ENCODE measurements at places on chromosomes 4 and X.

GRCh38 chrX:74523224-74523623 lies 91.2 kb downstream of the RLIM start:
- DNase-seq = no peak

GRCh38 chrX:103823591-103823990 lies 8.5 kb downstream of the RAB9B start:
- DNase-seq = no peak

- no peak for DNase-seq
Observed at GRCh38 chr4:142961866-142962265, 115.8 kb upstream of the INPP4B start.

DNA sequence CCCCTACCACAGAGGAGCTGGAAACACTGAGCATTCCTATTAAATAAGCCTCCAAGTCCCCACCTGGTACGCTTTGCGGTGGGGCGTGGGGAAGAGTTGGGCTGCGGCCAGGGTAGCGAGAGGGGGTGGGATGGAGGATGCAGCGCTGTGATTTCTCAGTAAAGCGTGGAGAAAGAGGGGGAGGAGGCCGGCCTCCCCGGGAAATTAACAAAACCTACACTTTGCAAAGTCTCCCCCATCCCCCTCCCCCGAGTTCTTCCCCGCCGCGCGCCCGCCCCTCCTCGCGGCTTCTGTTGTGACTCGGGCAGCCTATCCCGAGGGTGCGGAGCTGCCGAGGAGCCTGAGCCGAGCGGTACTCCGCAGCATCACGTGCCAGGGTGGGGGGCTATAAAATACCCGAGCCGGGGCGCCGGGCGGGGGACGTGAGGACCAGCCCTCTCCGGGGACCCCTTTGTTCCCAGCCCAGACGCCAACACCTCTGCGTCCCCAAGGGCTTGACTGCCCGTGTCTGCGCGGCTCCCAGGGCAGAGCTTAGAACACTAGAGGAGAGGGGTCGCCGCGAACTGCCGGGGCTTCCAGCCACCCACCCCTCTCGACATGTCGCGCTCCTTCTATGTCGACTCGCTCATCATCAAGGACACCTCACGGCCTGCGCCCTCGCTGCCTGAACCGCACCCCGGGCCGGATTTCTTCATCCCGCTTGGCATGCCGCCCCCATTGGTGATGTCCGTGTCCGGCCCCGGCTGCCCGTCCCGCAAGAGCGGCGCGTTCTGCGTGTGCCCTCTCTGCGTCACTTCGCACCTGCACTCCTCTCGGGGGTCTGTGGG lies at the start of gene GSX2:
TSS of gene GSX2 (plus strand) at position 416 of the 827 bp plus-strand sequence. CDS start at position 598, 182 bp downstream.
- DNase-seq = no peak

DNA sequence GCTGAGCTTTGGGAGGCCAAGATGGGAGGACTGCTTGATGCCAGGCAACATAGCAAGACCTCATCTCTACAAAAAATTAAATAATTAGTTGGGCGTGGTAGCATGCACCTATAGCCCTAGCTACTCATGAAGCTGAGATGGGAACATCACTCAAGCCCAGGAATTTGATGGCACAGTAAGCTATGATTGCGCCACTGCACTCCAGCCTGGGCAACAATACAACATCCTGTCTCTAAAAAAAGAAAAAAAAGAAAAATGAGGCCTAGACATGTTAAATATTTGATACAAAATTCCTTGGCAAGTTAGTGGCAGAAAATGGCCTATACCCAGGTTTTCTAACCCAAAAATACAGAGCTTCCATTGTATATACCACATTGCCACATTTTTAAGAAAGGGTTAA lies 88.1 kb upstream of the MAB21L2 start:
- DNase-seq = no peak

DNA sequence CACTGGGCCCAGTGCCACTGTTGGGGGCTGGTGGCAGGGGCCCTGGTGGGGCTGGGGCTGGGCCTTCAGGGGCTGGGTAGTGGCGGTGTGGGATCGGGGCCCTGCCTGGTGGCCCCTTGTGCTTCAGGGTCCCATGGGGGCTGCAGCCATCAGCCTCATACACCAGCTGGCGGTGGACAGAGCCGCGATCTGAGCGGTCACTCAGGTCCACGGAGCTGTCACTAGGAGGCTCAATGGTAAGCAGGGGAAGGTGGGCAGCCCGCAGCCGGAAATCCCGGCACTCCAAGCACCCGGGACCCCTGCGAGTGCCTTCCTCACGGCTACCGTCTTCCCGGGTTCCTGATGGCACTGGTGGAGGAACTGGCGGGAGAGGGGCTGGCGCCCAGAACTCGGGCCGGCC lies 25.5 kb upstream of the KDM5C start:
- no peak for DNase-seq

DNA sequence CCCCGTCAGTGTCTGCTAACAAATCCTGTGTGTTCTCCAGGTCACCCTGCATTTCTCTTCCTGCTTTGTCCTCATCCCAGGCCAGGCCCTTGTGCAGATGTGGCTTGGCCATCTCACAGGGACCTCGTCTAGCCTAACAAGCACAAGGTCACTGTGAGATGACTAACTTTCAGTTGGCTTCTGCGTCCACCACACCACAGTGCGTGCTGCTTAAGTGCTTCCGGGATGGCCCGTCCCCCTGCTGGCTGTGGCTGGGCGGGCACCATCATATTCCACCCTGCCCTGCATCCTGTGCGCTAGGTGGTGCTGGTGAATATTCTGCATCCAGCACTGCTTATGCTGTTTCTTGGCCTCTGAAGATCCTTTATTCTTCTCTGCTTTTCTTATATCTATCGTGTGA lies 33.8 kb downstream of the RBBP7 start:
- no peak for DNase-seq

GRCh38 chrX:131405497-131405896 lies 116.4 kb upstream of the IGSF1 start:
- no peak for DNase-seq

GRCh38 chrX:45850197-45850774 lies 649.6 kb upstream of the DIPK2B start:
- DNase-seq = no peak

DNA sequence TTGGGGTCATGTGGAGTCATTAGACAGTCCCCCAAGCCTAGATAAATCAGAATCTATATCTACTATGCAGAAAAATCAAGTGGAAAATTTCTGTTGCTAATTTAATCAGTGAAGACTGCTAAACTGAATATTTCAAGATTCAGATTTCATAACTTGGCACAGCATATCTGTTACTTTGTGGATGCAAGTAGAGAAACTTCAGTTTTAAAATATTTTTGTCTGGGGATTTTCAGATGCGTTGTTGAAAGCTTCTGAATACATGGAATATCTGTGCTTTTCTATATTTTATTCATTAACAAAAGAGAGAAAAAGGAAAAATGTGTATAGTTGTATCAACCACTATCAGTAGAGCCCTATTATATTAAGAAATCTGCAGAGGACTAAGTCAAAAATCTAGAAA lies 4.4 kb downstream of the FGF5 start:
- DNase-seq = no peak

DNA sequence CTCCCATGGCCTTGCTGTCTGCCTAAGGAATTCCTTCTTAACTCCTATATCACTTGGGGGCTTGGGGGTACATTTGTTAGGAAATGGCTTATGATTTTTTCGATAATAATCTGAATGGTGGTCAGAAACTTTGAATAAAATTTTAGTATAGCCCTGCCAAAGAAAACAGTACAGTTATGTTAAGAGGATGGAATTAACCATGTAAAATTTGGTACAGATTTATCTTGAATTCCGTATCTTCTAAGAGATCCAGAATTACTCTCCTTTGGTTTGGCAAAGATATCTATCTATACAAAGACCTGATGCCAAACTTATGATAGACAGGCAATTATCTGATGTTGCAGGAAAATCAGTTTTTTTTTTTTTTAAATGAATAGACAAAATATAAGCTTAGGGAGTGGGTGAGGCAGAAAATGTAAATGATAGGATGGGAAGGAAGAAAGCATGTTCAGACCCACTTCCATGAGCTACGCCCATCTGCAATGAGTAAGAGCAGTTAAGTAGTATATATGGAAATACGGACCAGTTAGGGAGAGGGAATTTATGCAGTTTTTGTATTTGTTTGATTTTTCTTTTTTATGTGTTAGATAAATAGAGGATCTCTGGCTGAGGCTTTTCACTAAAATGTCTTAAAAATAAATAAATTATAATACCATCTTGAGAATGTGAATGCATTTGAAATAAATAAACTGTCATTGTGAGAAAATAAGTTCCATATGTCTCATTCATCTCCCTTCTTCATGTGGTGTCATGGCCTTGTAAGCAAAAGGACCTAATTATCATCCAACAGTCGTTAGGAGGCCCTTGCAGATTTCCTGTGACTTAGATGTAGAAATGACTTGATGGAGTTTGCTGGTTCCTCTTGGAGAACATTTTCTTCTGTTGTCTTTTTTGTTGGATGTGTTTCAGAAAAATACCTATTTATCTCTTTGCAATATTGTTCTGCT lies 389.6 kb downstream of the ARHGAP24 start:
- no peak for DNase-seq

DNA sequence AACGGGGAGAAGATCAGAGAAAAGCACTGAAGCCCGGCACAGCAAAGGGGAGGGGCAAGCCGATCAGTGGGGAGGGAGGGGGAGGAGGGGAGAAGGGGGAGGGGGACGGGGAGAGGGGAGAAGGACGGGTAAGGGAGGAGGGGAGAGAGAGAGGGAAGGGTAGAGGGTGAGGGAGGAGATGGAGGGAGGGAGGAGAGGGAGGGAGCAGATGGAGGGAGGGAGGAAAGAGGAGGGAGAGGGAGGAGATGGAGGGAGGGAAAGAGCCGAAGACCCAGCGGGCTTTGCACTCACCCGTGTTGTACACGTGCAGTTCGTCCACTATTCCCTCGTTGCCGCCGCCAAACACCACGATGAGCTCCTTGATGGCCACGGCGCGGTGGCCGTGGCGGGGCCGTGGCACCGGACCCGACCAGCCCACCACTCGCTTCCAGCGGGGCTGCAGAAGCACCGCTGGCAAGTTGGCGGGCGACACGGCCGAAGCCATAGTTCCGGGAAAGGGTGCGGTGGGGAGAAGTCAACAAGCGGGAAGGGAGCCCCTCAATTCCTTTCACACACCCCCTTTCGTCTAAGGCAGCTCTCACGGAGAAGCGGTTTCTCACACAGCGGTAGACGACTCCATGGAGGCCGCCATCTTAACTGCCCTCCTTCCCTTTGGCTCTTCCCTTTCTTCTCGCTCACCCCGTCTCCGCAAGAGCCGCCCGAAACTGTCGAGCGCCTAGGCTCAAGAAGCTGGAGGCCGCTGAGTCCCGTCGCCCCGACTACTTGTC lies 1.1 kb downstream of the HCFC1 start:
- DNase-seq = no peak

- DNase-seq = no peak
Observed at GRCh38 chr4:62126064-62126732, 926.1 kb downstream of the ADGRL3 start.

DNA sequence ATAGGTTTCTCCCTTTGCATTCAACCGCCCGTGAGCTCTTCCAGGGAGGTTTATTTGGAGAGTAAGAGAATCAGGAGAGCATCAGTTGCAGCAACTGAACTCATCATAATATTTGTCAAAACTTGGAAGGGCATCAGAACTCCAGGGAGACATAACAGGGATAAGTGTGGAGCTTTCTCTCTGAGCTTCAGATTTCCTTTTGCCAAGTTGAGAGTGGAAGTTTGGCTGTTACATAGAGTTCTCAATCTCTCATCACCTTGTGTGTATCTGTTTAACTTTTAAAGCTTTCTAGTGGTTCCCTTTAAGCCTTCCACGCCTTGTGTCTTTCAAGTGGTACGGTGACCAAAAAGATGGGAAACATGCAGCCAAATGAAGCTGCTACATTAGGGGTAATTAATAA lies 18.8 kb downstream of the BMP3 start:
- no peak for DNase-seq

DNA sequence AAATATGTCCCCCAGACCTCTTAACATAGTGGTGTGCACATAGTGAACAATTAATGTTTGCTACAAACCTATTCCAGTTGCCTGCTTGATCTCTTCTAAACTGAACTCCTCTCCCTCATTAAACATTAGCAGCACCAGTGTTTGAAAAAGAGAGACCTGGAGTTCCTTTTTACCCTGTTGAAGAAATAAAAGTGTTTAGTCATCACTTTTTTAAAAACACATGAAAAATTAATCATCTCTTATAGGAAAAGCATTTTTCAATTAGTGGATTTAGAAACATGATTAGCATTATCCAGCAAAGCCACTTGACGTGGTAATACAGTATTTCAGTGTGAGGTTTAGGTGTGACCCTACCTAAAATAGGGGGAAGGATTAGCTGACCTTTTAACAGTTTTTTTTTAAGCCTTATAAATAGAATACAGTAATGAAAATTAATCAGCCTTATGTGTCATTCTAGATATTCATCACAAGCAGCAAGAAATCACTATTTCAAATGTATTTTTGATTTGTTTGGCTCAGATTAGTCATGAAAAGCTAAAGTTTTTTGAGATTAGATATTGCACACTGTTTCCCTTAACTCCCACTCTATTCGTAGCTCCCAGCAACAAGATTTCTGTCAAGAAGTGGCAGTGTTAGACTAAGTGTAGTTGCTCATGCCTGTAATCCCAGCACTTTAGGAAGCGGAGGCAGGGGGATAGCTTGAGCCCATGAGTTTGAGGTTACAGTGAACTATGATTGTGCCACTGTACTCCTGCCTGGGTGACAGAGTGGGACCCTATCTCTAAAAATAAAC lies 26.2 kb downstream of the CUL4B start:
- no peak for DNase-seq

DNA sequence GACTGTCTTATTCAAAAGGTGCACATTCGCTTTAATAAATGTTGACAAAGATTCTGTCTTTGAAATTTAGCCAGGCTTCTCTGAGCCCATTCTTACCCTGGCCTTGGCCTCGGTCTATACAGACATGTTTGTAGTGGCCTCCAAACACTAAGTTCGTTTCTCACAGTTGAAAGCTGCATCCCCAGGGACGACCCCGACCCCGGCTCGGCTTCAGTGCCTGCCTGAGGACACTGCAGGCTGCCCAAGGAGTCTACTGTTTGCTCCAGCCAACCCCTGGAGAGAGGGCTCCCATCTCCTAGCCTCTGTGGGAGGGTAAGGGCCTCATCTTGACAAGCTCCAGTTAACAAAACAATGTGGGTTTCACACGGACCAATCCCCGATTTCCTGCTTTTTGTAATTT lies 390.6 kb upstream of the ZFP42 start:
- no peak for DNase-seq

- no peak for DNase-seq
Observed at GRCh38 chr4:16271411-16271810, 45.1 kb upstream of the TAPT1 start.

DNA sequence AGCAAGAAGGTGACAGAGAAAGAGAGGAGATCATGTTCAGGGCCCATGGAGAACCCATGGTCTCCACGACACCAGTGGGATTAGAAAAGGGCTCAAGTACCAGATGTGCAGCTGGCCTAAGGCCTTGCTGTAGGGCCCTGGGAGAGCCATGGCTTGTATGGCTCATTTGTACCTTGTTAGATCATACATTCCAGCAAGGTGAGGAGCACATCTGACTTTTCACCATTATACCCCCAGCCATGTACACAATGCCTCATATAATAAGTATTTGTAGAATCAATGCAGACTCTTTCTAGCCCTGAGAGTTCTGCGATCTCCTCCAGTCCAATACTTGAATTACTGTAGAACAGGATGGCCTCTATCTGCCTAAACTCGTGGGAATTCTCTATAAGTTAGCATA lies 94.2 kb upstream of the MAP3K15 start:
- no peak for DNase-seq

- no peak for DNase-seq
Observed at GRCh38 chrX:38111196-38111595, 104.8 kb downstream of the SYTL5 start.

- DNase-seq = no peak
Observed at GRCh38 chr4:151882072-151882803, 121.4 kb upstream of the GATB start.

- no peak for DNase-seq
Observed at GRCh38 chr4:124253080-124253479, 459.5 kb downstream of the ANKRD50 start.

GRCh38 chrX:106707771-106708454 lies 18.6 kb upstream of the RNF128 start:
- DNase-seq = no peak

Measured in stimulated activated CD4-positive, alpha-beta T cell treated with anti-CD3 and anti-CD28 coated beads, Interleukin-12 subunit alpha, Interleukin-12 subunit beta, amount 100 ng/mL, for 48 hours (primary cell).